ENCODE measurements at places on chromosomes 7 and 10.

DNA sequence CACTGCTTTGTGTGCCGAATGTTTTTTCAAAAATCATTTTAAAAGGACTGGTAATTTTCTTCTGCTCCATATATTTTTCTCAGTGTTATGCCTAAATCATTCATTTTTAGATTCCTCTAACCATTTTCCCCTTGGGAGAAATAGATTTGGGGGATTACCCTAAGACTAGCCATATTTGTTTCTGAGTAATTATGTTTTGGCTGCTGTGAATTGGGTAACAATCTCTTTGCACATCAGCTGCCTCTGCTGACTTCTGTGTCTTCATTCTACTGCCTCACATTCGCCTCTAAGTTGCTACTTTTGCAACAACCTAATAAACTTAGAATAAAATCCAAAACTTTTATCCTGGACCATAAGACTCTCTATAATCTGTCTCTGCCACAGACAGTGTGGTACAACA lies 18.5 kb upstream of the MRC1 start:
- no peak for DNase-seq

GRCh38 chr10:68362590-68362989 lies 29.9 kb upstream of the PBLD start:
- DNase-seq = no peak

DNA sequence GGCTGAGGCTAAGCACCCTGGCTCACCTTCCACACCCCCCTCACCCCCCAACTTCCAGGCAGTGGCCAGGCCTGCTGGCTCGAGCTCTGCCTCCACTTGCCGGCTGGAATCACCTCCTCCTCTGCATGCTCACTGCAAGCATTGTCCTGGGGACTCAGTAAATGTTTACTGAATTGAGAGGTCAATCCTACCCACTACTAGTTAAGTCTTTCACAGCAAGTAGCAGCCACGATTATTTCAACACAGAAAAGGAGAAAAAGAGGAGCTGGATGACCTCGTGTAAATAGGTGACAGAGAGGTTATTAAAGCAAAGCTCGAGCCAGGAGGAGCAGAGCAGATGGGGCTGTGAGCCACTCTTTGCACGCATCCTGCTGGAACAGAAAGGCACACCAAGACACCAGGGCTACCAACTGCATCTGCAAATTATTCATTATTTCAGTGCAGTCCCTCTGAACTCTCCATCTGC lies 32.1 kb downstream of the HIPK2 start:
- DNase-seq = no peak

DNA sequence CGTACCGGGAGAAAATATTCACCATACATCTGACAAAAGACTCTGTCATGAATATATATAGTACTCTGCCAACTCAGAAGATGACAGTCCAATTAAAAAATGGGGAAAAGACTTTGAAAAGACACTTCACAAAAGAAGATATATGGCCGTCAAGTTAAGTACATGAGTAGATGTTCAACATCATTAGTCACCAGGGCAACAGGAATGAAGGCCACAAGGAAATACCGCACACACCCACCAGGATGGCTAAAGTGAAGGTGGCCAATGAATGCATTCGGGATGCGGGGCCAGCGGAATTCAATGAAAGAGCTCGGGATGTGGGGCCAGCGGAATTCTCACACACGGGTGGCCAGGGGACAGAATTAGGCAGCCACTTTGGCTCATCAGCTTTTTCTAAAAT lies 42.2 kb downstream of the MAD1L1 start:
- DNase-seq = no peak
